ELR (cell line): ENCODE measurements at places on chromosomes 6 and 20.

DNA sequence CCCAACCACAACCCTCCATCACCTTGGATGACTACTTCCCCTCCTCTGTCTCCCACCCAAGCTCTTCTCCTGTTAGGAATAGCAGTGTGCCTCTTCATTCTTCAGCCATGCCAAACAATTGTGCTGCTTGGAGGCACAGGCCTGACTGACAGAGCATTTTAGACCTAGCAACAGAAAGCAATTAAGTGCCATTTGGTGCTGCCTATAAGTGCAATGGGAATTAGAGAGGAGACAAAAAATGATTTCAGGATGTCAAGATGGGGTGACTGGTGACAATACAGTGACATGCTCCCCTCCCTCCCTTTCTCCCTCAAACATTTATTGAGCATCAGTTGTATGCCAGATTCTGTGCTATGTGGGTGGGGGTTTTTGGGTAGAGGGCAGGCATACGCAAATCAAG is 322.6 kb upstream of the MOCS1 start:
- DNase-seq: no peak

DNA sequence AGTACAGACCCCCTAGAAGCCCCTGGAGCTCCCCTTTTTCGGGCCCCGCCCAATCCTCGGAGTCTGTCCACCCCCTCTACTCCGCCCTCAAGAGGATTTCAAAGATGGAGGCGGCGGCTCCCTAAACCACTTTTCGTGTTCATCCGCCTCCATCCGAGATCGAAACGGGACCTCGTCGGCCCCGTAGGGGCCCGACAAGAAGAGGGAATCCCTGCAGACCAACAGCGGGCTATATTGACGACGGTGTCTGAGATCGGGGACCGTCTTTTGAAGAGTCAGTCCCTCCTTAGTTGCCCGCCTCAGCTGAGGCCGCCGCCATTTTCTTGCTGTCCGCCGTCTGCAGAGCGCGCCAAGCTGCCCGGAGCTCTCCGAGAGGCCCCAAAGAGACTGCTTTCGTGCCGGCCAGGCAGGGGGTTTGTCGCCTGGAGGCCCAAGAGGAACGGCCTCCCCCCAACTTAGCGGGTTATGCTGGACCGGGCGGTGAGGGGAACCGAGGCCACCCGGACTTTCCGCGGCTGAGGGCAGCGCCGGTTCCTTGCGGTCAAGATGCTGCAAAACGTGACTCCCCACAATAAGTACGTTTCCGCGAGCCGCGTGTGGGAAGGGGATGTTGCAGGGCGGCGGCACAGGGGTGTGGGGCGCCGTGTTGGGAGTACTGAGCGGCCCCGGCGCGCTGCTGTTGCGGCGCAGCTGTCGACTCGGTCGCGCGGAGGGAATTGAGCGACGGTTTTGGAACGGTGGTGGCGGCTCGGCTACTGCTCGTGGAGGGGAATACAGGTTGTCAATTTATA is 4.2 kb downstream of the BRD2 start:
- DNase-seq: no peak

- no peak for DNase-seq
Measured at GRCh38 chr20:58909585-58909984, 57.1 kb downstream of the GNAS start.

GRCh38 chr6:75287424-75287823 is 2.8 kb upstream of the TMEM30A start:
- no peak for DNase-seq

- no peak for DNase-seq
Measured at GRCh38 chr6:170134471-170135440, 156.1 kb downstream of the DLL1 start.

- peak; percentile 51 for DNase-seq
Measured at GRCh38 chr6:56852260-56853010, 102.5 kb upstream of the BEND6 start.

DNA sequence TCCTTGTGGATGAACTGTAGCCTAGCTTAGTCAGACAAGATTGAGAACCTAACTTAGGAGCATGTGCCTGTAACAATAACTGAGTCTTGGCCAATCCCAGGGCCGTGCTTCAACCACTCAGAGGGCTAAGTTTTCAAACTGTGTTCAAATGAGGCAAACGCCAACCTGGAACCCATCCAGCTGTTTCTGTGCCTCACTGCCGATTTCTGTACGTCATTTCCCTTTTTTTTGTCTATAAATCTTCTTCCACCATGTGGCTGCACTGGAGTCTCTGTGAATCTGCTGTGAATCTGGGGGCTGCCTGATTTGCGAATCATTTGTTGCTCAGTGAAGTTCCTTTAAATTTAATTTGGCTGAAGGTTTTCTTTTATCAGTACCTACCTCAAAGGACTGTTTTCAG is 115.0 kb upstream of the CHD6 start:
- DNase-seq: no peak

DNA sequence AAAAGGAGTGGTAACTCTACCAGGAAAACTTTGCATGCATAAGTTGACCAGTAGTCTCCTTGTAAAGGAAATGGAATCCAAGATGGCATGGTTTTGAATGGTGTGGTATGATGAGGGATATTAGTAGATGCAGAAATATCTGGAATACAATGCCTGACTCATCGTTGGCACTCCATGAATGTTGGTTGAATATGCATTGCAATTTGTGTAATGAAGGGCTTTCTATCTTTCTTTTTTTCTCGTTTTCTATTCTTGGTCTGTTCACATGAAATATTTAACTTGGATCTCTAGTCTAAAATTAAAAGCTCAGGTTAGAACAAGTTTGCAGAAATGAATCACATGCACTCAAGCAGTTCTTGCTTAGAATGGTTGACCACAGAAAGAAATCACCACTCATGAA is 277.3 kb upstream of the PRND start:
- DNase-seq: peak; percentile 63

DNA sequence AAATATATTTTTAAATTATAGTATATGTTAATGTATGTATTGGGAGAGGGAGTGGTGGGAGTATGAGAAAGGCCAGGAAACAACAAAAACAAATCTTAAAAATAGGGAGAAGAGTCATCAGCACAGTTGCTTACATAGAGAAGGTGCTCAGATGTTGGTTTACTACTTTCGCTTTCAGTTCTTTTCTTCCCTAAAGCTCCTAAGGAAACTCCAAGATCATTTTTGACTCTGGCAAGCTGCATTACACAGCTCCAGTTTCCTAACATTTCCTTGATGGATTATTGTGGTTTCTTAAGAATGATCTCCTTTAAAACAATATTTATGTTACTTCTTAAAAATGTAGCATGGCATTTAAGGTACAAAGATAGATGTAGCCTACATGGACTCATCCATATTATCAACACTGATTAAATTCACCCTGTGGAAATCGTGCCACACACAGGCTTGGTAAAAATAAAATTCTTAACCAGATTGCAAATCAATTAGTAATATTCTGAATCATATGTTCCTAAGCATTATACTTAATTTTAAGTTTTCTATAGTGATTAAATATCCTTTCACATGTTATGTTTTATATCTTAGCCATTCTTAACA is 118.0 kb upstream of the MAN1A1 start:
- peak; percentile 40 for DNase-seq

DNA sequence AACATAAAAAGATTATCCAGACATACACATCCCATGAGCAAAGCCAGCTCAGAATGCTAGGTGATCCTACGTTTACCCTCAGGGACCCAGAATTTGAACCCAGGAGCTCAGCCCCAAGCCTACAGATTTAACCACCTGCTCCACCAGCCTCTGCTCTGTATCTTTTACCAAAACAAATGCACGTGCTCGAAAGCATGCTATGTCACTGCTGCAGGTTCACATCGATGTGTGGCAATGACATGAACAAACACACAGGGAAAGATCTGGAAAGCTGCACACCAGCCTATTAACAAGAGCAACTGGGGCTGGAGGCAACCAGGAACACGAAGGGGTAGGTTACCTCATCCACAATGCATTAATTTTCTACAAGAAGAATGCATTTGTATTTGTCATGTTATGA is 32.1 kb downstream of the PREX1 start:
- DNase-seq: peak; percentile 19

DNA sequence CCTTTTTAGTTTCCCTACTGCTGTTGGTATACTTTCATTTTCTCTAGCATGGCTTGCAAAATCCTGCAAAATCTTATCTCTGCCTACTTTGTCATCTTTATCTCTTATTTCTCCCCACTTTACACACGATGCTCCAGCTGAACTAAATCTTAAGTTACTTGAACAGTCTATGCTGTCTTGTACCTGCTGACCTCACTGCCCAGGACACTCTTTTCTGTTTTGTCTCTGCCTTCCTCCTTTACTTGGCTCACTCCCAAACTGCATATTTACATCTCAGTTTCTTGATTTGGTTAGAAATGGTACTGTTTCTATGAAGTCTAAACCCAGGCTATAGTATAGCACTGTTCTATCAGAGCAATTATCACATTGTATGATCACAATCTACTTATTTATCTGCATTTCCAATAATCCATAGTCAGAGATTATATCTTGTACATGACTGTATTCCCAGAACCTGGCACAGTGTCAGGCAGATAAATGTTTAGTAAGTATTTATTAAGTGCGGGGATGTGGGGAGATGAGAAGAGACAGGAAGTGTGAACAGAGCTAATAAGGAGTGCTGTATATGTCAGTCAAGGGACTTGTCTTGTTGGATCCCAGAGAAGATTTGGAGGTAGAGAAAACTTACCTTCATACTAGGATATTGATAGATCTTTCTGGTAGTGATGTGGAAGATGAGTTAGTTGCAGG is 57.6 kb downstream of the ADGRG6 start:
- no peak for DNase-seq

- peak; percentile 78 for DNase-seq
Measured at GRCh38 chr20:1391640-1392442, 1.0 kb downstream of the FKBP1A start.

DNA sequence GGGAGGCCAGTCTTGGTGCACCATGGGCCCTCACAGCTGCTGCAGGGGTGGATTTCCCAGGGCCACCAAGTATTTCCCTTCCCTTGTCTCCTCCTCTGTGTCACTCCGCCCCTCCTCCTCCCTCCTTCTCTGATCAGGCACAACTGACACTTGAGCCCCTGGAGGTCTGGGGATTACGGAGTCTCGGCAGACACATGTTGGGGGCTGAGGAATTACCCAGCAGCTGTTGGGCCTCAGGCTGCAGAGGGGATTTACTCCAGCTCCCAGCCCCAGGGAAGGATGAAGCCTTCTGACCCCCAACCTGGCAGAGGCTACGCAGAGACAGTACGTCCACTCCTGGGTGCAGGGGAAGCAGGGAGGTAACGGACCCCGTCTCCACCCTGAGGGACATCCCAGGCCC is 420.5 kb upstream of the SULF2 start:
- no peak for DNase-seq

DNA sequence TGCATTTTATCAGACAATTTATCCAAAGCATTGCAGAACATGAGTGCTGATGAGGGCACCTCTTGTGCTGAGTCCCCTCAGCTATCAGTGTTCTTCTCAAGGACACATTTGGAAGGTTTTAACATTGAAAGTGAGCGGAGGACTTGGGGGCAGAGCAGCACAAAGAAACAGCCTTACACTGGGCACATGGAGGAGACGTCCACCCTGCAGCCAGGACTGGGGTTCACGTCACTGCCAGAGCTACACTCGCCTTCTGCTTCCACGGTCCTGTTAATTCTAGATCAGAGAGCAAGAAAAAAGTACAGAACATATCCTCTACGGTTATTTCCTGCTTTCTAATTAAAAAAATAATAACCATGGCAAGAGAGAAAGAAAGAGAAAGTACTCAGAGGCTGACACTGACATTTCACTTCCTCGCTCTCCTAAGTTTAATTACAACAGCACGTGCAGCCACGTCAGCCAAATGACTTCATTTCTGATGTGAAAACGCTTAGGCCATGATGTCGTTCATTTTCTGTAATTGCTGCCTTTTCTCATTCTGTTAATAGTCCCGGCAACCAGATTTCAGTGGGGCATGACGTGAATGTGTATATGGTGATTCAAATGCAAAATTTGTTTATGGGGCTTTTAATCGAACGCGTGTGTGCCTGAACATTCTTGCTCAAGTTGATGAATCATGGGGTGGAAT is 5.1 kb downstream of the PRND start:
- peak; percentile 72 for DNase-seq

DNA sequence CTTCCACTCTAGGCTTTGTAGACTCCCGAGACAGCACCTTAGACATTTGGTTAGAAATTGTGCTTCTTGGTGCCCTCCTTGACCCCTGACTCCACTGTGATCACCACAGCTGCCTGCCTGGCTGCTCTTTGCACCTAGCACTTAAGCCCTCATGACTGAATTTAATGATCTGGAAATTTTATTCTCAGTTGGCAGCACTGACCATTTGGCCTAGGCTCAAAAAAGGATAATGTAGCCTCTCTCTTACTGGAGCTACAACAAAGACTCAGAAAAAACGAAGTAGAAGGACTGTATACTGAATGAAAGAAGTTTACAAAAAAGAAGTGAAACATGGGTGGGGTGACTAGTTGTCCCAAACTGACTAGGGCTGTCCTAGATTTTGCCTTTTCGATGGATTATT is 11.3 kb upstream of the ABRACL start:
- no peak for DNase-seq

DNA sequence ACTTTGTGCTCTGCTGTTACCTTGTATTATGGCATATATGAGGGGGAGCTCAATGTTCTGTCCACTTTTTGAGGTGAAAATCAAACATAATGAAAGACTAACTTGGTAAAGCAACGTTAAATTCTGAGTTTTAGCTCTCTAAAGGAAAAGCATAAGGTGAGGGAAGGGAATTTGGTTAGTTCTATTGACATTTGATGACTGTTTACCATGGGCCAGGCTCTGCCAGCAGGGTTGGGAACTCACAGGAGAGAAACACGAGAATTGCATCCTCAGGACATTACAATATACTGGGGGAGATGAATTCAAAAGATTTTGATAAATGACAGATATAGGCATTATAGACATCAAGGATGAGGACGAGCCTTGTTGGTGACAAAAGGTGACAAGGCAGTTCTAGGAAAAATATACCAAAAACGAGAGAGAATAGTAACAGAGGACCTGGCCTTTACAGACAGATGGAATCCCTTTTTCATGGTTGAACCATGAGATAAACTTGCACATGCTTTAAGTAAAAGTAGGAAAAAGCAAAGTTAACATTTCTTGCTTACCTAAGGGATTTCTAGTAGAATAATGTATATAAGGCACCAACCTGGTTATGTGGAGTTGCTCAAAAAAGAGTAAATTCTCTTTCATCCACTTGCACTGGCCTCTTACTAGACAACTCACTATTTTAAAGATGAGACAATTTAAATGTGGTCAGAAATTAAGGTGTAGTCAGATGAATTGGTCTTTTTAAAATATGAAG is 191.4 kb downstream of the NKAIN2 start:
- DNase-seq: no peak

DNA sequence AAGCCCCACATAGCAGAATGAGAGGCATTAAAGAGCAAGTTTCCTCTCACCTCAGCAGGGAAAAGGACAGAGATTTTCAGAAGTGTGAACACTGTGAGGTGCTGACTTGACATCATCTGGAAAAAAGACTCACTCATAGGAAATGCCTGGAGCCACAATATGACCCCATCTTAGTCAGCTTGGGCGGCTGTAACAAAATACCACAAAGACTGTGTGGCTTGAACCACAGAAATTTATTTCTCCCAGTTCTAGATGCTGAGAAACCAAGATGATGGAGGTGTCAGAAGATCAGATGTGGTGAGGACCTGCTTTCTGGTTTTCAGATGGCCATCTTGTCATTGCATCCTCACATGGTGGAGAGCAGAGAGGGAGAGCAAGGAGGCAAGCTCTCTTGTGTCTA is 253.1 kb downstream of the ADGB start:
- peak; percentile 90 for DNase-seq
